ENCODE measurements at places on chromosomes 3 and 15. TPM values are rescaled to one million over a fixed set of nuclear protein-coding genes. Genes with fewer than 3 reads are reported as not detected.

The ROBO1 gene
- total RNA-seq: 4.4 TPM

The LYZL4 gene
- not detected for total RNA-seq

DNA sequence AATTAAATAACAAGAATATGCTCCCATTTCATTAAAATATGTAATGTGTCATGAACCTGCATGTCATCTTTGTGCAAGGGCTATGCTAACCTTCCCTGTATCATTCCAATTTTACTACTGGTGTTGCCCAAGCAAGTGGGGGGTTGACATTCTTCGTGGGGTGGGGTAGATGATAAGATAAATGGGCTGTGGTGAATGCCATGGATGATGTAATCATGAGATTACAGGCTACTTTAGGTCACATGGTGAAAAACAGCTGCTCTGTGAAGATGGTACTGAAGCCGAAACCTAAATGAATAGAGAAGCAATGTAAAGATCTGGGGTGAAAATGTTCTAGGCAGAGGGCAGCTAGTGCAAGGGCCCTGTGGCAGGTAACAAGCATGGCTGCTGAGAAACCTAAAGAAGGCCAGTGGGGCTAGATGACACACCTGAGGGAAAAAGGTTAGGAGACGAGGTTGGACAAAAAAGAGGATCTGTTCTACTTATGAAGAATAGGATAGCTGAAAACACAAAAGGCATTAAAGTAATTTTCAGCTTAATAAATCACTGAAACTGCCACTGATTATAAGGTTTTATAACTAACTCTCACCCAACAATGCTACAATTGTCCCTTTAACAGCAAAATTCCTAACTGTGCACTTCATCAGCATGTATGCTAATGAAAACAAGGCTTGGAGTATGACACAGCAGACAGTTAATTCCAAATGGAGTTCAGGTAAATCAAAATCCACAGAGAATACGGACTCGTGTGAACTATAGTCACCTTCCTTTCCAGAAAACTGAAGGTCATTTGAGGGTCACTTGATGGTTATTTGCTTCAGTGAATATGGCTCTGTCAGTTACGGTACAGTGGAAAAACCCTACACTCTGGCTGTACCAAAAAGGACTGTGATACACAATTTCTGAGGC, 35.0 kb downstream of the MTMR10 start:
- DNase-seq: no peak

DNA sequence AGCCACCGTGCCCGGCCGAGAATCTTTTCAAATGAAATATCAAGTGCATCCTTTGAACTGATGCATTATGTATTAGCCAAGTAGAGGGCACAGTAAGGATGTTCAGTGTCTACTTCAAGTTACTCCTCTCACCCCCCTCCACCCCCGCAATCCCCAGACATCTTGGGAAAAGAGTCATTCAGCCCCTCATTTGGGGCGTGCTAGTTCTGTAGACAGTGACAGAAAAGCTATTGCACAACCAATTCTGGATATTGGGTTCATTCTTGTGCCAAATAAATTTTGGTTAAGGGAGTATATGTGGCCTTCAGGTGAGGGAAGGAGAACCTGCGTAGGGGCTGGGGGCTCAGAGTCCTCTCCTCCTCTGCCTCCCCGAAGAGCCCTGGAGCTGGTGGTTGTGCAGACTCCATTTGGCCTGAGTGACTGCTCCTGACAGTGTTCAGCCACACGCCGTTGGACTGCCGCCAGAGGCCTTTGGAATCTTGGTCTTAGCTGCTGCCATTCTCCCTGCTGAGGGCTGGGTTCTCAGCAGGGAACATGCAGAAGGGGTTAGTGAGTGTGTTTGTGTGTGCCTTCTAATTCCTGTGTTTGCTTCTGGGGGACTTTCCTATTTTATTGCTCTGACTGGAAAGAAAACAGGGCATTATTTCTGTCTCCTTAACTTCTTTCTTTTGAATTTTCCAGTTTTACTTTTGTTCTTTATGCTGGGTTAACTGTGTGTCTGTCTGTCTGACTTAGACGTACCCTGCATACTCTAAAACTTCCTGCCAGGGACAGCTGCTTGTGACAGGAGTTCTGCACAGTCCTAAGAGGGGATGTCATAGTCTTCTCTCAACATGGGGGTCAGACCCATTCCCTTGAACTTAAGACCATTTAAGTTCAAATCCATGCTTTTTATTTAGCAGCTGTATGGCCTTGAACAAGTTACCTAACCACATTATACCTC, 21.0 kb downstream of the RARB start:
- DNase-seq: peak; percentile 88

All from heart left ventricle (tissue), 16 donors.